Left kidney (tissue), 8 donors: ENCODE measurements at places on chromosomes 11 and 22. TPM values are rescaled to one million over a fixed set of nuclear protein-coding genes. Genes with fewer than 3 reads are reported as not detected.

Gene B3GAT3
- 26.3 TPM for polyA plus RNA-seq

- DNase-seq: peak; percentile 77
These were observed 84.7 kb downstream of the TTC28 start for GRCh38 chr22:28594797-28595462.

Gene GAL3ST1
- polyA plus RNA-seq: 23.8 TPM

- DNase-seq: no peak
These were observed 65.3 kb downstream of the ARHGEF12 start for GRCh38 chr11:120401506-120401905.

GRCh38 chr11:134366254-134366653 is 34.5 kb downstream of the GLB1L2 start:
- DNase-seq: no peak

GRCh38 chr22:40026641-40027040 is 31.9 kb downstream of the FAM83F start:
- DNase-seq: no peak

Gene TEX54
- polyA plus RNA-seq: not detected

- no peak for DNase-seq
These were observed 16.7 kb upstream of the PIM3 start for GRCh38 chr22:49943771-49944398.

DNA sequence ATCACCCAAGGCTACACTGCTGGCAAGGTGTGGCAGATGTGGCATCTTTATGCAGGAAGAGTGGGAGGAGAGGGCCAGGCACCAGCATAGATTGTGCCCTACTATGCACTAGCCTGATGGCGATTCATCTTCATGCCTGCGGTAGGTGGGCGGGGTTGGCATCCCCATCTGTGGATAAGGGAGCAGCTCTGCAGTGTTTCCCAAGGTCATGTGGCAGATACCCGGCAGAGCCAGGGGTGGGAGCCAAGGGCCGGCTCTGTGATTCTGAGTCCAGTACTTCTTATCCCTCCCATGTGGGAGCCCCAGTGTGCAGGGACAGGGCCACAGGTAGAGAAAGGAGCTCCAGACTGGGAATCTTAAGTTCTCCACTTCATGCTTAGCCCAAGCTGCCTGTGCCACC is 20.0 kb downstream of the CD82 start:
- DNase-seq: no peak

- DNase-seq: no peak
These were observed 17.8 kb upstream of the OR8B8 start for GRCh38 chr11:124463324-124463723.

DNA sequence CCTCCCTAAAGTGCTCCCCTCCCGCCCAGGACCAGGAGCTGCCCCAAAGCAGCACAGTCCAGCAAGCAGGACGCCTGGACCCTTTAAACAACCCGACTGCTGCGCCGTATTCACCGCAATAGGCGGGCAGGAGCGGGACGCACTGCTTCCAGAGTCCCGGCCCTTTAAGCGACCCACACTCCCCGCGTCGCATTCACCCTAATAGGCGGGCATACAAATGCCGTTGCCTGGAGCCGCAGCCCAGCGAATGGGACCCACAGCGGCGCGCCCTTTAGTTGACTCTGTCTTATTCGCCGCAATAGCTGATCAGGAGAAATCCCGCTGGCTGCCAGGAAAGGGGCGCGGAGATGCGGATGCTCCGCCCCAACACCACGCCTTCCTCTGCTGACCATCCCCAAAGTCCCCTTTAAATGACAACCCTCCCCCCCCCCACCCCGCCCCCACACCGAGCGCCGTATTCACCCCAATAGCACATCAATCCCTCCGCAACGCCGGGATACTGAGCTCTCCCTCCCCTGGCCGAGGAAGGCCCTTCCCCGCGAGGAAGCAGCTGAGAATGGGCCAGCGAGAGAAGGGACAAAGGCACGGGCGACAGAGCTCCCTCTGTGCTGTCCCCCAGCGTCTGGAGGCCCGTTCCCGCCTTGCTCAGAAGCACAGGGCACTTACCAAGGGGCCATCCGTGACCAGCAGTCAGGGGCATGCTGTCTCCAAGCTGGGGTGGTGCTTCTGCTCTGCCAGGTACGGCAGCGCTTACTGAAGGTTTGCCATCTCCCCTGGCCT is 4.7 kb downstream of the OSBPL5 start:
- peak; percentile 92 for DNase-seq

DNA sequence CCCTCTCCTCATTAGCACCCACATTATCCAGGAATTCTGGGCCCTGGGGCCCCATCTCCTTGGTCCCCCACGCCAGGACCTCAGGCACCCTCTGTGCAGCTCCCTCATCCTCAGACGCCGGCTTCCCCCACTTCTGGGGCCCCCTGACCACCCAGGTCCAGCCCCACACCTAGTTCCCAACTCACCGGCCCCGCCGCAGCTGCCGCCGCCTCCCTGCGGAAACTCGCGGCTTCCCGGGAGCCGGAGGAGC is at the start of gene PCSK7:
PCSK7 (minus strand) TSS at position 232 of the 250 bp plus-strand sequence. CDS start 2,229 bp downstream, outside the sequence.
- DNase-seq: no peak

- peak; percentile 77 for DNase-seq
These were observed 6.3 kb upstream of the KCNJ5 start for GRCh38 chr11:128884703-128885338.

Gene TRPM5
- polyA plus RNA-seq: 2.9 TPM

- DNase-seq: no peak
These were observed 668.0 kb downstream of the ETS1 start for GRCh38 chr11:127919206-127920000.

Gene ABCG4
- 1.0 TPM for polyA plus RNA-seq

DNA sequence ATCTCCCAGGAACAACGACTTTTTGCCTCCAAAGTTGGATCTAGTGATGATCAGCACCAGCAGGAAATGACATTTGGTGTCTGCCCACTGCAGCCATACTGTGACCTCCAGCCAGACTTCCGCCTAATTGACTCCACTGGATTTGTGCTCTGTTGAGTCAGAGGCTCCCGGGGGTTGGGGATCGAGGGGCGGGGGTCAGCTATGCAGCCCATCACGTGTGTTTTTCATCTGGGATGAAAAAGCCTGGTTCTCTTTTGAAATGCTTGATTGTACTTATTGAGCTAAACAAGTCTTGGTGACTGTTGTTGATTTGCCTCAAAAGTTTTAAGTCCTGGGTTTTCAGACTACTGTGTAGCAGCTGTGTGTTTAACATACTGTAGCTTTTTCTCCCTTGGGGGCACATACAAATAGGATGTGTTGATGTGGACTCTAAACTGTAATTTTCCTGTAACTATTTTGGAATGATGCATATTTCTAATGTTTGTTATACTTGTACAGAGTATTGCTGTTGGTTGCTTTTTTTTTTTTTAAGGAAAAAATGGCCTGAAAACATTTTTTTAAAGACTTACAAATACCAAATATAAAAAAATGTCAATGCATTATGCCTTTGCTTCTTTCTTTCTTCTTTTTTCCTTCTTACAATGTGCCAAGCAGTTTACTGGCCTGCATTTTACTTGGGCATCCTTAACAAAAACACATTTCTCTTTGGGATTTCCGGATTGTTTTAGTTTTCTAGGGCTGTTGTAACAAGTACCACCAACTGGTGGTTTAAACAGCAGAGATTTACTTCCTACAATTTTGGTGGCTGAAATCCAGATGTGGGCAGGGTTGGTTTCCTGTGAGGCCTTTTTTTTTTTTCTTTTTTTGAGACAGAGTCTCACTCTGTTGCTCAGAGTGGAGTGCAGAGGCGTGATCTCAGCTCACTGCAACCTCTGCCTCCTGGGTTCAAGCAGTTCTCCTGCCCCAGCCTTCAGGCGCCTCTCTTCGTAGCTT is 46.1 kb upstream of the OR4B1 start:
- DNase-seq: no peak

GRCh38 chr22:18028817-18029527 is 4.6 kb upstream of the MICAL3 start:
- DNase-seq: no peak

Gene VSTM5
- polyA plus RNA-seq: 2.8 TPM

Gene NEFH
- polyA plus RNA-seq: 9.4 TPM

- DNase-seq: no peak
These were observed 1.5 kb downstream of the EHD1 start for GRCh38 chr11:64876835-64877341.

DNA sequence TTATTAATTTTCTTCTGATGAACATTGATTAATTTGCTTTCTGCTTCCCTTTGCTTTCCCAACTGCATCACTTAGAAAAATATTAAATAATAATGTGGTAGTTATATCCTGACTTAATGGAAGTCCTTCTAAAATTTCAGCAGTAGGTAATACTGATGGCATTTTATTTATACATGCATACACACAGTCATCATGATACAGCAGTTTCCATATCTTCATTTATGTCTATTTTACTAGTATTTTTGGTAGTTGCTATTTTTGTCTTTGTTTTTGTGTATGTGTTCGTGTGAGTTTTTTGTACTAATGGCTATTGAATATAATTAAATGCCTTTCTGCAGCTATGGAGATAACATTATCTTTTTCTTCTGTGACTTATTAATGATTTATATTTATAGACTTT is 484.7 kb upstream of the CNTN5 start:
- no peak for DNase-seq

Gene ZC3H7B
- polyA plus RNA-seq: 80.3 TPM

DNA sequence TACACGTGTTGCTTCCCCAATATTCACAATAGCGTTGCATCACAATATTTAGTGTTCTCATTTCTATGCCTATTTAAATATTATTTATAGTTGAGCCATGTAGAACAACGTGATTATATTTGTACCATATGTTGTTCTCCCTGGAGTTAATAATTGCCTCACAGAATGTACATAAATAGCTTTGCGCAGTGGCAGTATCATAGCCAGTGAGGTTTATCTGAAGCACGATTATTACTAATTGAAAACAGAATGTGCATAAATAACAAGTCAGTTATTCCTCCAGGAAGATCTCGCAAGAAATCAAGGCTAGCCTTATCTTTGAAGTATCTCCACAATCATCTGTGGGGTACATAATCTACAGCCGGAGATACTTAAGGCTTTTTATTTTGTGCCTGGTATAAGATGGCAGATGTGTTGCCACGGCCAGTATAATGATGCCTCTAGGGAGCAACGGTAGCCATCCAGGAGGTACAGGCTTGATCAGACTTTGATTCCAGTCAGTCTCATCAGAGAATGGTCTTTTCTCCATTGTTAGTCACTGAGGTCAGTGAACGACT is 197.5 kb downstream of the MSANTD4 start:
- no peak for DNase-seq

GRCh38 chr11:12075291-12075690 is 35.1 kb upstream of the MICAL2 start:
- DNase-seq: no peak

Gene TRIM51
- polyA plus RNA-seq: not detected

GRCh38 chr11:86129740-86130540 is 61.1 kb upstream of the PICALM start:
- DNase-seq: no peak

GRCh38 chr11:75306529-75306928 is 44.9 kb downstream of the ARRB1 start:
- DNase-seq: no peak

- DNase-seq: no peak
These were observed 505 bp downstream of the NUDT22 start for GRCh38 chr11:64226507-64227051.

DNA sequence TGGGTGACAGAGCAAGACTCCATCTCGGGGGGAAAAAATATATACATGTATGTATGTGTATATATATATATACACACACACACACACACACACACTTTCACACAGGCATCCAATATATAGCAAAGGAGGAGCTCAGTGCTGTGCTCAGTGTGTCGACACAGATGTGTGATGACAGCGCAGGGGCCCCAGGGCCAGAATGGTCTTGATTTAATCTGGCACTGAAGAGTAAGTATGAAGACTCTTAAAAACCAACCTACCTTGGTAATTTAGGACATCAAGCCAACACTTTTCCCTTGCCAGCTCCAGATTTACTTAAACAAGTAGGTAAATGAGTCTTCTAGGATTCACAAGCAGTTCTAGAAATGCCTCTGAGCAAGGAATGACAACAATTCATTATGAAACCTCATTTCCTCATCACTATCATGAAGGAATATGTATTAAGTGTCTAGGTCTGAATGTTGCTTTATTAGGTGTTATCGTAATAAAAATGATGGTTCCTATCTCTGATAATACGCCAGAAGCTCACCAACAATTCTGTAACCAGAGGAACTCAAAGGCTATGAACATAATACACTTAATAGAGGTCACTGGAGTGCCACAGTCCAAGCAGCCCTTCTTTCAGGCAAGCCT is 71.5 kb downstream of the SGSM3 start:
- DNase-seq: no peak

Gene LYVE1
- 57.2 TPM for polyA plus RNA-seq

- DNase-seq: no peak
These were observed 42.1 kb upstream of the ATXN10 start for GRCh38 chr22:45629469-45630089.

DNA sequence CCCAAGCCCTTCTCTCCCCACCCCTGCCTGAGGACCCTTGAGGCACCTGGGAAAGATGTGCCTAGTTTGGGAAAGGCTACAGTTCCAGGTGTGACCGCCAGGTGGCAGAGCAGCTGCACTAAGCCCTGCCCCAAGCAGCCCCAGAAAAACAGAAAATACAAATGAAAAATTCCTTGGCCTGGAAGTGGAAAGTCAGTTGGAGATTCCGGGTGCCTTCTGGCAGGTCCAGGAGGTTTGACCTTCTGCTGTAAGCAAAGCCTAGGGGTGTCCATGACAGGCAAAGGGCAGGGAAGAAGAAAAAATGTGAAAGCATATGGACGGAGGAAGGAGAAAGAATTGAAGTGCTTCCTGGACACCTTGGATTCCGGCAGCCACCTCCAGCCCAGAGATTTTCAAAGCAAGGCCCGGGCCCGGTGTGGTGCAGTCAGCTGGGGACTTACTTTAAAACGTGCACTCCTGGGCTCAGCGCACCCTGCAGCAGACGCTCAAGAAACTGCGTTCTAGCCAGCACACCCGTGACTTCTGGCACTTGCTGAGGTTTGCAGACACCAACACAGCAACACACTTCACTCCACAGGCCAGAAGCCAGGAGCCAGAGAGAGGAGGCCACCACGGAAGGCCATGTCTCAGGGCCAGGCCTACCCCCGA is 37.3 kb upstream of the SLC22A12 start:
- DNase-seq: no peak

GRCh38 chr22:42611051-42611450 is 3.6 kb downstream of the POLDIP3 start:
- no peak for DNase-seq

Gene UBTFL1
- not detected for polyA plus RNA-seq

- DNase-seq: no peak
These were observed 33.0 kb downstream of the PICALM start for GRCh38 chr11:86035920-86036319.

Gene PRODH
- 11.9 TPM for polyA plus RNA-seq

Gene MRPL49
- 52.6 TPM for polyA plus RNA-seq

Gene OR52A1
- polyA plus RNA-seq: 0.02 TPM

DNA sequence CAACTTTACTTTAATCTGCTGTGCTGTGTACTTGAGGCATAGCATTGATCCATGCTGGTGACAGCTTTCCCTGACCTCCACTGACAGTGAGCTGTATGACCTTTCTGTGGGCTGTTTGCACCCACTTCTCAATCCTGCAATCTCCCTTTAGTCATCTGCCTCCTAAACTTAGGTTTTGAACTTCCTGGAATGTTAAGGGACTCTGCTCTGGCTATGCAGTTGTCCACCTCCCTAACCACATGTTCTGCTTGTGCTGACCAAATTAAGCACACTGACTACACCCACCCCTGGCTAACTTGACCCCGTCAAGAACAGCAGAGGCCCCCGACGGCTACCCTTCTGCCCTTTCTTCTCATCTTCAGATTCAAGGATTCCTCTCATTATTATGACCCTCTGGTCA is 89.1 kb upstream of the NTM start:
- DNase-seq: no peak
